GM23338 (cell line): ENCODE measurements at places on chromosomes 13 and 19.

- H3K4me1 ChIP-seq = peaks cover 15% of the 10 kb centered on the region
- H3K27ac ChIP-seq = no peak overlapping the region
- no peak for DNase-seq
- no peaks in the 10 kb centered on the region for H3K27me3 ChIP-seq
Observed at GRCh38 chr13:32905864-32906180, 110.4 kb upstream of the KL start.

DNA sequence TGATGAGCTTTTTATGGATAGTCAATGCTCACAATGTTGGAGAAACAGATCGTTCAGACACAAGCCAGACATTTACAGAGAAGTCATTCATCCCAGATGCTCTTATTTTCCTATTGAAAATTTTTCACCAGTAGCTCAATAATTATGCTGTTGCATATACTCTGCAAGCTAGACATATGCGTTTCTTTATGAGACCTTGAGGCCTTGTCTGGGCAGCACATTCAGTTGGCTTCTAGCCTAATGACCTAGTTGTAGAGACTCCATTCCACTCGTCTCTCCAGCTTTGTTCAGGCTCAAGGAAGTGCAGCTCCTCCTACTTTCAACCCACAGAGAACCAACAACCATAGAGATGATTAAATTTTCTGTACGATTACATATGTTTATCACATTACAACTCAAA, 237.7 kb downstream of the MZT1 start:
- no peaks in the 10 kb centered on the region for H3K4me1 ChIP-seq
- no peak overlapping the region for H3K4me3 ChIP-seq
- H3K27ac ChIP-seq = no peak overlapping the region

DNA sequence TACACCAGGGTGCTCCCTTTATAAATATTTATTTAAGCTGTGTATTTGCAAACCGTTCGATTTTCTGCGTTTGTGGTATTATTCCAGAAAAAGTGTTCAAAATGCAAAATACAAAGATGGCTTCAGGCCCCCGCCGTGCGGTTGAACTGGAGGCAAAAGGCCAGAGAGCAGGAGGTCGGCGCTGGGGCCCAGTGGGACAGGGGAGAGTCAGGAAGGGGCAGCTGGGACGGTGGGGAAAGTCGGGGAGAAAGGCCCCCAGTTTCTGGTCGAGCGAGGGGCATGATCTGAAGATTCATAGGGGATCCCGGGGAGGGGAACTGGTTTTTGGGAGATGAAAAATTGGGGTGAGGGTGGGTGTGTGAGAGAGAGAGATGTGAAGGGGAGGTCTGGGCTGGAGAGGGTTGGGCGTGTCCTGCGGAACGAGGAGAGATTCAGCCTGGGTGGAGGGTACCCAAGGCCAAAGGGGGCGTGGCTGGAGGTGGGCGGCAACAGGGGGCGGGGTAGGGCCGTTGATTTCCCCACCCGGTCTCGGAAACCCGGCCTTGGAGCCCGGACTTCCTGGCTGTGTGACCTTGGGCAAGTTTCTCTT, 678 bp downstream of the ISOC2 start:
- peak; percentile 97 for DNase-seq
- peak overlapping the region; percentile 66 for H3K4me3 ChIP-seq
- no peaks in the 10 kb centered on the region for H3K27me3 ChIP-seq
- peaks cover 26% of the 10 kb centered on the region for H3K4me1 ChIP-seq
- H3K27ac ChIP-seq = peak overlapping the region; percentile 89
- no peaks in the 10 kb centered on the region for H3K36me3 ChIP-seq

GRCh38 chr13:107551521-107551920, 663.8 kb downstream of the LIG4 start:
- H3K27ac ChIP-seq = no peak overlapping the region
- 0 out of 2 replicates have a peak, but pooled peaks cover under 1% of the 10 kb centered on the region for H3K4me1 ChIP-seq
- H3K4me3 ChIP-seq = no peak overlapping the region
- DNase-seq = no peak
- no peaks in the 10 kb centered on the region for H3K36me3 ChIP-seq

DNA sequence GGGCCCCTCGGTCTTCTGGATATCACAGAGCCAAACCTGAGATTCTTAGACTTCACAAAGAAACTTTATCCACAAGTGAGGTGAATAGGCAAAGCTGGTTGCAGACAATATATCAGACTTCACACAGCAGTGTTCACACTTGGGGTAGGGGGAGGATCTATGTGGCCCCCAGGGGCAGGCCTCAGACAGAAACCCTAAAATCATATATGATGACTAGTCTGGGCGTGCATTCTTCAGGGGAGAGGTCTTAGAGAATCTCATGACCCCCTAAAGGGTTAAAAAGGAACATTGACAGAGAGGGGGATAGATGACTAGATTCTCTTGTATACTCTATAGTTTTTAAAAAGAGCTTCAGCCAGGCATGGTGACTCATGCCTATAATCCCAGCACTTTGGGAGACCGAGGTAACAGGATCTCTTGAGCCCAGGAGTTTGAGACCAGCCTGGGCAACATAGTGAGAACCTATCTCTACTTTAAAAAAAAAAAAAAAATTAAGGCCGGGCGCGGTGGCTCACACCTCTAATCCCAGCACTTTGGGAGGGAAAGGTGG, 2.8 kb downstream of the TYROBP start:
- DNase-seq = no peak
- 0 out of 2 replicates have a peak overlapping the region, but pooled peaks have one; percentile 39 for H3K27ac ChIP-seq
- peaks cover 37% of the 10 kb centered on the region for H3K4me1 ChIP-seq
- no peak overlapping the region for H3K4me3 ChIP-seq
- H3K27me3 ChIP-seq = no peaks in the 10 kb centered on the region
- no peaks in the 10 kb centered on the region for H3K36me3 ChIP-seq

DNA sequence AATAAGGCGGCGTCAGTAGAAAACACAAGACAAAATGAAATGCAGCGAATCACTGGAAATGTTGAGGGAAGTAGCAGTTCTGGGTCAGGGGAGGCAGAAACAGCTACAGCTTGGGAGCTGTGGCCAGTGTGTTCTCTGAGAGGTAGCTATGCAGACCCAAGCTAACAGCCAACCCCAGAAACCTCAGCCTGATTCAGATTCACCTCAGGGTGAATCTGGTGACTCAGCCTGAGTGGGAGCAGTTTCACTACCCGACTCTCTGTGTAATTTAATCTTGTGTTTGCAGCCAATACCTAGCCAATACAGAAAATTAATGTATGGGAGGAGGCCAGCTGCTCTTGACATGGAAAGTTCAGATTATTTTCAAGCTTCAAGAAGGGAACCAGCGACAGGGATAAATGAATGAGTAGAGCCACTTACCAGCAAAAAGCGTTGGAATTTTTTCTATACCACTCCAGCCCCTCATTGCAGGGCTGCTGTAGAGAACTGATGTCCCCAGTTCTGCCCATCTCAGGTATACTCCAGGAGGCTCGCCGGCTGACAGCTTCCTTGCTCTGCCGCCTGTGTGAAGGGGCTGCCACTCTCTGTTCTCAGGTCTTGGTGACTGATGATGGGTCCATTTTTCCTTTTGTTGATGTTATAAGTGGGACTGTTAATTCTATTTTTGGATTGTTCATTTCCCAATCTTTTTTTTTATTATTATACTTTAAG, 8.9 kb downstream of the IGFL3 start:
- H3K27me3 ChIP-seq = no peaks in the 10 kb centered on the region
- no peak overlapping the region for H3K4me3 ChIP-seq
- DNase-seq = no peak
- H3K36me3 ChIP-seq = no peaks in the 10 kb centered on the region
- no peak overlapping the region for H3K27ac ChIP-seq

DNA sequence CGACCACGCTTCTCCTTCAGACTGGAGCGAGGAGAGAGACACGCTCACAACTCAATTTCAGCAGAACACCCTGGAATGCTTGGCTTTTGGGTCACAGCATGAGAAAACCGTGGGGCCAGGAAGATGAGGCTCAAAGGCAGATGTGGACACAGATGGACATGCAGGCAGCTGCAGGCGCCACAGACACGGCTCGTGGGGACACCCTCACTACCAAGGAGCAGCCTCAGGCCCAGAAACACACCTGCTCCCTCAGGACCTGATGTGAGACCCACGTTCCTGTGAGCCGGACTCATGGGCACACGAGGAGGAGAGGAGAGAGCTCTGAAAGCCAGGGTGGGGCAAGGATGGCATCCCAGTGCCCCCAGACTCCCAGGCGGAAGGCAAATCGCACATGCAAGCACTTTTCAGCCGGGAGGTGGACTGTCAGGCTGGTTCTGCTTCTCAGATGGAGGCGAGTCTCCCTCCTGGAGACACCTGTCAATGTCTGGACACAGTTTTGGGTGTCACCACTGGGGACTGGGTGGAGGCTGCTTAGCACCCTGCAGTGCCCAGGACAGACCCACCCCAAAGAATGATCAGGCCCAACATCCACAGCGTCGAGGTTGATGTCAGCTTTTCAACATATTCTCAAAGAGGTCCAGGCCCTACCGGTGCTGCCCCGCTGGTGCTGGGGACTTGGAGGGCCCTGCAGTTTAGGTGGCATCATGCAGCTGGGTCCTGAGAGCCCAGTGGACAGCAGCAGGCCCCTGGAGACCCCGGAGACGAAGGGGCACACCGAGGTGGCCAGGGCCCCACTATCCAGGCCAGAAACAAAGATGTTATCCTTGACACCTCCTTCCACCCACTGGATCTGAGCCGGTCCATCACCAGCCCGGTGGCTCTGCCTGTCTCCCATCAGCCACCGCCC, 2.3 kb downstream of the ABHD17A start:
- H3K27me3 ChIP-seq = no peaks in the 10 kb centered on the region
- no peaks in the 10 kb centered on the region for H3K36me3 ChIP-seq
- no peak for DNase-seq
- no peak overlapping the region for H3K4me3 ChIP-seq

DNA sequence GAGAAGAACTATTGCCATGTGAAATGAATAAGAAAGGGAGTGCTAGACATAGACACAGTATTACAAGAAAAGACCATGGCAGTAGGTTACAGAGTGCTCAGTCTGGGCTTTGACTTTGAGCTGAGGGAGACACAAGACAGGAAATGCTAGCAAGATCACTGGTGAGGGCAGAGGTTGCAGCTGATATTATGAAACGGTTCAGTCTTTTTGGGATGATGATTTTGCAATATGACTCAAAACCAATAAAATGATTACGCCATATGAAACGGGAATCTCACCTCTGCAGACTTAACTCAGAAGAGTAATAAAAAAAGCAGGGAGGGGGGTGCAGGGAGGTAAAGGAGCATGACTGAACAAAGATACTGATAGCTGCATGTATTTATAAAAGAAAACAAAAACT, 123.1 kb downstream of the RBM26 start:
- H3K36me3 ChIP-seq = no peaks in the 10 kb centered on the region
- no peaks in the 10 kb centered on the region for H3K27me3 ChIP-seq
- no peak for DNase-seq

- H3K4me3 ChIP-seq = no peak overlapping the region
- H3K27me3 ChIP-seq = no peaks in the 10 kb centered on the region
- H3K36me3 ChIP-seq = no peaks in the 10 kb centered on the region
- no peak overlapping the region for H3K27ac ChIP-seq
- H3K4me1 ChIP-seq = no peaks in the 10 kb centered on the region
Observed at GRCh38 chr13:66205807-66206206, 1024.3 kb downstream of the PCDH9 start.

DNA sequence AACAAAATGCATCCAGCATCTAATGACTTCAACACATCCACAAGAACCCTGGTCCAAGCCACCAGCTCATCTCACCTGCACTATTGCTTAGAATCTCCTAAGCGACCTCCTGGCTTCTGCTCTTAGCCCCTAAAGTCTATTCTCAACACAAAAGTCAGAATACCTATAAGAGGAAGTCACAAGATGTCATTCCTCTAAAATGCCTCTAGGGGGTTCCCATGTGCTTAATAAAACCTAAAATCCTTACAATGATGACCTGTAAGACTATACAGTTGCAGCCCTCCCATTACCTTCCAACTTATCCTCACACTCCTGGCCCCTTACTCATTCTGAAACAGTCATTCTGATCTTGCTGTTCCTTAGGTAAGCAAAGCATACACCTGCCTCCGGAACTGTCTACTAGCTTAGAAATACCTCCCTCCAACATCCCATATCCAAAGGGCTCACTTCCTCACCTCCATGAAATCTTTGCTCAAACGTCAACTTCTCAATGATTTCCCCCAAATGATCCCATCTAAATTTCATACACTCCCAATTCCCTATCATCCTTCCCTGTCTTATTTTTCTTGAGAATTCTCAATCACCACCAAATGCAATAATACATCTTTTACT, 10.0 kb downstream of the ATP7B start:
- no peak overlapping the region for H3K4me3 ChIP-seq
- no peaks in the 10 kb centered on the region for H3K36me3 ChIP-seq
- no peak overlapping the region for H3K27ac ChIP-seq
- H3K4me1 ChIP-seq = peaks cover 26% of the 10 kb centered on the region

GRCh38 chr19:35755550-35756376, 1.1 kb downstream of the HSPB6 start:
- H3K27ac ChIP-seq = no peak overlapping the region
- peaks cover 6% of the 10 kb centered on the region; the same call in 1 of the 2 replicates for H3K36me3 ChIP-seq
- peaks cover 28% of the 10 kb centered on the region for H3K27me3 ChIP-seq
- peak; percentile 23 for DNase-seq
- peak overlapping the region; percentile 94 for H3K4me3 ChIP-seq

GRCh38 chr13:44417446-44417845, 43.8 kb downstream of the SERP2 start:
- H3K27me3 ChIP-seq = no peaks in the 10 kb centered on the region
- no peak overlapping the region for H3K4me3 ChIP-seq
- peaks cover 28% of the 10 kb centered on the region for H3K4me1 ChIP-seq
- DNase-seq = no peak
- no peaks in the 10 kb centered on the region for H3K36me3 ChIP-seq

GRCh38 chr13:51048616-51049015, 62.5 kb downstream of the C13orf42 start:
- no peak overlapping the region for H3K27ac ChIP-seq
- DNase-seq = no peak
- no peaks in the 10 kb centered on the region for H3K36me3 ChIP-seq
- no peaks in the 10 kb centered on the region for H3K27me3 ChIP-seq
- H3K4me1 ChIP-seq = no peaks in the 10 kb centered on the region
- no peak overlapping the region for H3K4me3 ChIP-seq

DNA sequence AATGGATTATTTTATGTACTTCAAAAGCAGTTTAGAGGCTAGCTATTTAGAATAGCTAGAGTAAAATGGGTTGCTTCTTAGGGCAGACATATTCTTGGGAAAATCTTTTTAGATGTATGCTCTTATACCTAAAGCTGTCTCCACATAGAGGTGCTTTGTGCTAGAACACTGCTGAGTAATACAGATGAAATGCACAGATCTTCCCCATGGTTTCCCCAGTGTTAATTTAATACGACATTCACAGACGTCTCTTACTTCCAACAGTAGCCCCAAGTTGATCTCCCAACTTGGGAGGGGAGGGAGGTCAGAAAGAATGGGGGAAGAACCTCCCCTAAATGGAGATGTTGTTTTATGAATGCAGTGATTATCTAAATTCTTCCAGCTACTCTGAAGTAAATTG, 16.9 kb downstream of the NALCN start:
- DNase-seq = no peak
- no peak overlapping the region for H3K4me3 ChIP-seq
- no peak overlapping the region for H3K27ac ChIP-seq
- no peaks in the 10 kb centered on the region for H3K36me3 ChIP-seq

DNA sequence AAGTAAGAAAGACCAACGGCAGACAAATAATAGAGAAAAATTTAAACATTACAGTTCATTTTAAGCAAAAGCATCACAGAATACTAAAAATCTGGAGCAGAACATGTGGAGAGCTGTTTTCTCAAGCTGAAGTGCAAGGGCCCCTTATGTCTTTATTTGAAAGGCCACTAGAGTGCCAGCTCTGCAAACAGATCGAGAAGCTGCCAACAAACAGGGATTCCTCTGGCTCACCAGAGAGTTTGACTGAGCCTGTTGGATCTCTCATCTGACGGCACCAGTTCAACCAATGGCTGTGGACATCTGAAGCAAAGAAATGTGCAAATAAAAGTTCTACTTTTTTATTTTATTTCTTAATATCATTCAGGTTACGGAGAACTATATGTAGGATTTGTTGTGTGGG, 119.7 kb downstream of the COL4A2 start:
- H3K4me3 ChIP-seq = no peak overlapping the region
- H3K27me3 ChIP-seq = no peaks in the 10 kb centered on the region
- H3K27ac ChIP-seq = no peak overlapping the region
- H3K4me1 ChIP-seq = no peaks in the 10 kb centered on the region
- DNase-seq = no peak
